ENCODE measurements at places on chromosomes 1 and 21.

DNA sequence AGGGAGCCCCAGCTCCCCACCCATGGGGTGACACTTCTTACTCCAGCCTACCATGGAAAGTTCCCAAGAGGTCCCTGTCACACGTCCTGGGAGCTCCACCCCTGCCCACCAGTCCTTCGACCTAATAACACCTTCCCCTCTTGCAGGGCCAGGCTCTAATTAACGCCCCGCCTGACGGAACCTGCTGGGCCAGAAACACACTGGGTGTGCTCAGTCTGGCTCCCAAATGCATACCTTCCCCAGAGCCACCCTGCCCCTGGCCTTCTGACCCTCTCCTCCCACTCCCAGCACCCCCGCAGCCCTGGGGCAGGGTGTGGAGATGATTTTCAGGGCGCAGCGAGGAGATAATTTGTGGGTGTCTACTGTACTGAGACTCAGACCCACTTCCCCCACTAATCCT, 20.6 kb downstream of the PGLYRP3 start:
- DNase-seq: no peak

DNA sequence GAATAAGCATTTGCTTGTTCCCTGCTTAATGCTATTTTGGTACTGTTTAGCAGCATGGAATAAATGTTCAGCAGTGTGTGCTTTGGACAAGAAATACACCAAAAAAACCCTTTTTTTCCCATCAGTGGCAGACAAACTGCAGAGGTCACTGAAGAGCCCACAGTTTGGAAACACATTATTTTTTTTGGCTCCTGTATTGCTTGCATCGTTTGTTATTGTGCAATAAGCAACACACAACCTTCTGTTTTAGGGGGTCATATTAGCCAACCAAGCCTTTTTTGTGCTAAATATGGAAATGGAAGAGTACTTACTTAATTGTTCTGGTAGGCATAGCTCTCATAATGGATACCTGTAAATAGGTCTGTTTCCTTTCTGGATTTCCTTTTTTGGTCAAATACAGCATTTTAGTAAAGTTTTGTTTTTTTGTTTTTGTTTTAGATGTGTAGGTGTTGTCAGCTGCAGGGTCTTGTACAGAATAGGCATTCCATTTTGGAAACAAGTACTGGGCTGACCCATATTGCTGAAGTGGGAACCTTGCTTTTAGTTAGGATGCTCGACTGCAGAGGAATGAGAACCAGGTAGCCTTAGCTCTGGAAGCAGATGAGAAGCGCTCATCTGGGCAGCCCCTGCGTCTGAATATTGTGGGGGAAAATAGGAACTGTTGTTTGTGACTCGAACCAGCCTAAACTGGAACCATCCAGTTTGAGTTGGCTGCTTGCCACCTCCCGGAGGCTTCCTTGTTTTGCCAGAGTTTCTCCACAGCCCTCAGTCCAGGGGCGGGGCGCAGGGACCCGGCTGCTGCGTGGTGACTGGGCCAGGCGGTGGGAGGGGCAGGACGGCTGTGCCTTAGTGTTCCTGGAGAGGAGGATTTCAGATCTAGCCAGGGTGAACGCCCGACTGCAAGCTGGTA, 38.4 kb downstream of the SPEN start:
- DNase-seq: peak; percentile 50

GRCh38 chr21:40792691-40793456, 54.1 kb downstream of the DSCAM start:
- DNase-seq: peak; percentile 93

DNA sequence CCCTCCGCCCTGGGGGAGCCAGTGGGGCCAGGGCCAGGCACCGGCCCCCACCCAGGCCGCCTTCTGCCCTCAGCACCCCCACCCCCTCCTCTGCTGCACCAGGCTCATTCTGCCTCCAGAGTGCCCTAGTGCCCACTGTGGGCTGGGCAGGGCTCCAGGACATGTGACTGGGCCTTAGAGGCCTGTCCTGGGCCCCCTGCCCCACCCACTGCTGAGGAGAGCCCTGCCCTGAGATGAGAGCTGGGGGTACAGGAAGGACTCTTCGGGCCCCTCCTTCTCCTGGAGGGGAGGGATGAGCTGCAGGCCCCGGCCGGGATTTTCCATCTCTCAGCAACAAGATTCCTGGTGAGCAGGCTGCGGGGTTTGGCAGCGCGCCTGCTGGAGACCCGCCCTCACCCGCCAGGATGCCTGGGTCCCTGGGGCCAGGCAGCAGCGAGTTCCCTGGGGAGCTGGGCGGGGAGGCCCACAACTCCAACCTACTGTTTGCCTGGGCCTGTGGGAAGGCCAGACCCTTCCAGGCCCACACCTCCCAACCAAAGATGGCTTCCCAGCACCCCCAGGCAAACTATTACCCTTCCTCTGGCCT, 14.0 kb downstream of the AHDC1 start:
- peak; percentile 17 for DNase-seq

DNA sequence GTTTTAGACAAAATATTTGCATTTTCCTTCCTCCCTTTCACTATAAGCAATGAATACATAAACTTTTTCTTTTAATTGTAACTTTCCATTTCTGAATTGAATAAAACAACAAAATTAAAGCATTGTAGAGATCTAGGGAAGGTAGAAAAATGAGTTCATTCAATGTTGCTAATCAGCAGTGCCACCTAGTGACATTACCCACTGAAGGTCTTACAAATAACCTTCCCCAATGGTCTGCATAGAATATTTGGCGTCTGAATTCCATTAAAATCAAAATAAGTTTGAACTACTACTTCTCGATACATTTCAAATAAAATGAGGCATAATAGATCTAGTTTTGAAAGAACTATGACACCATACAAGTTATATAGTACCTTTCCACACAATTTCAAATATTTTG, 19.6 kb downstream of the FH start:
- DNase-seq: peak; percentile 82

DNA sequence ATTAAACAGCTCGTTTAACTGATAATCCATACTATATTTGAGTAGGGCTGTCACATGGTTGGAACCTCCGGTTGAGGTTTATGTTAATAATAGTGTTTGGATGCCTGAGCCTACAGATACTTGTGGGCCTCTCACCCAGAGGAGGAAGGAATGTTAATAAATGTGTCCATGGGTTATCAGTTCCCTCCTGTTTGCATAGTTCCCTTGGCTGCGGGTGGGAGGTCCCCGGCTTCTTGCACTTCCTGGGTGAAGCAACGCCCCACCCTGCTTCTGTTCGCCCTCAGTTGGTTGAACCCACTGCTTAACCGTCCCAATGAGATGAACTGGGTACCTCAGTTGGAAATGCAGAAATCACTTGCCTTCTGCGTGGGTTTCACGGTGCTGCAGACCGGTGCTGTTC, 23.6 kb upstream of the GBP1 start:
- DNase-seq: no peak

DNA sequence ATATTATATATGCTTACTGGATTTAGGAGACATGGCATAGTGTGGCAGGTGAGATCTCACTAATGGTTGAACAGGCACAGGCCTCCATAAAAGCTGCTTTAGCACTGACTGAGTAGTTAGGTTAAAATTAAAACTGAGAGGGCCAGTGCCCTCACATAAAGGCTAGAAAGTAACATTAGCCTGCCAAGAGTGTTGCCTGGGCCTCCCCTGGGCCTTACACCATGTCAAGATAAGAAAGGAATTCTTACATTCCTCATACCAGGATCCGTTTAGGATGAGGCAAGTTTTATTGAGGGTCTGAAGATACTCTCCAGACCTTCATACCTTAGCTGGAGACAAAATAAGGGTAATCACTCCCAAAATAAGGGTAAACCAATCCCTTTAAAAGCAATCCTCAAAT, 1011.8 kb downstream of the PLA2G4A start:
- DNase-seq: no peak

All from NCI-H1694 treated with DMSO at 0.1 percent for 48 hours (cell line).